ENCODE measurements at places on chromosomes 2 and 18.

DNA sequence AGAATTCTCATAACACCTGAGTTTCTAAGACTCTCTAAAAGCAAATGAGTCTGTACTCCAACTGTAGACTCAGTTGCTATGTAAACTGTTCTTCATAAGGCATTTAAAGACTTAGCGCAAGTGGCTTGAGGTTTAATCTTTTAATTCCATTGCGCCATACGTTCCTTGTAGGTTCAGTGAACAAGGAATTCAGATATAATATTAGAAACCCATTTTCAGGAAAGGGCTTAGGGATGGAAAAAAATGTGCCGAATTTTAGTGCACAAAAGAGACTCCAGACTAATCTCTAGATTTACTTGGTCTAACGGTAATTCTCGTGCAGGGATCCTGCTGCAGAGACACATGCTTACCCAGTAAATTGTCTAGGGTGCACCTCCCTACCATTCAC lies 268.9 kb upstream of the TANK start:
- no peak for DNase-seq
- no peak overlapping the region for H3K4me3 ChIP-seq
- H3K4me1 ChIP-seq, result no peaks in the 10 kb centered on the region
- H3K27ac ChIP-seq, result no peak overlapping the region
- no peaks in the 10 kb centered on the region for H3K36me3 ChIP-seq
- H3K27me3 ChIP-seq, result no peaks in the 10 kb centered on the region

DNA sequence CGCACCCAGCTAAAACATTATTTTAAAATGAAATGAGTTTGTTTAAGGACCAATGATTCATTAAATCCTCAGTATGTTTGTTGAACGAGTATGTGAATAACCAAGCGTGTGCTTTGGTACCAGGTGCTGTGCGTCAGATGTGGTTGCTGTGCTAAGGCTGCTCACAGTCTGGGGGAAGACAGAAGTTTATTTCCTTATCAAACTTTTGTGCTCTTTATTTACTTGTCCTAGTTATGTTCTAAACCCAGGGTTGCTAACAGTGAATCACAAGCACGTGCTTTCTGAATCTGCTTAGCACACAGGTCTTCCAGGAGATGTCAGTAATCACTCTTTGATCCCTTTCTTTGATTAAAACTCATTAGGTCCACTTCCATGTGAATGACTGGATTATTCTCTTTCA lies 37.0 kb downstream of the RAPGEF4 start:
- no peaks in the 10 kb centered on the region for H3K36me3 ChIP-seq
- no peak for DNase-seq
- H3K27ac ChIP-seq, result no peak overlapping the region
- H3K4me3 ChIP-seq, result no peak overlapping the region
- no peaks in the 10 kb centered on the region for H3K4me1 ChIP-seq

DNA sequence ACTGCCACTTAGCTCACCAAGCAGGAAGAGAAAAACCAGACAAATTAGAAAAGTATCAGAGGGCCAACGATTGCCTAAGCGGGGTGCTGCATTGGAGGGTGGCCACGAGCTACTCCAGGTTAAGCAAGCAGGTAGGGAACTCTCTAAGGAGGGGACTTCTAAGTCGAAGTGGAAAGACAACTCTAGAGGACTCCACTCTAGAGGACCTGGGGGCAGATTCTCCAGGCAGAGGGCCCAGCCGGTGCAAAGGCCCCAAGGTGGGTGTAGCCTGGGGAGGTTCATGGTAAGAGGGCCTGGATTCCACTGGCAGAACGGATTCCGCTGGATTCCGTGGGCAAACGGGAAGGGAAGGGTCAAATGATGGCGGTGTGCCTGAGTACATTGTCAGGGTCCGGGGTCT lies 12.7 kb downstream of the FBLN7 start:
- H3K4me3 ChIP-seq, result no peak overlapping the region
- DNase-seq, result no peak
- H3K27ac ChIP-seq, result no peak overlapping the region
- H3K36me3 ChIP-seq, result no peaks in the 10 kb centered on the region
- no peaks in the 10 kb centered on the region for H3K27me3 ChIP-seq

DNA sequence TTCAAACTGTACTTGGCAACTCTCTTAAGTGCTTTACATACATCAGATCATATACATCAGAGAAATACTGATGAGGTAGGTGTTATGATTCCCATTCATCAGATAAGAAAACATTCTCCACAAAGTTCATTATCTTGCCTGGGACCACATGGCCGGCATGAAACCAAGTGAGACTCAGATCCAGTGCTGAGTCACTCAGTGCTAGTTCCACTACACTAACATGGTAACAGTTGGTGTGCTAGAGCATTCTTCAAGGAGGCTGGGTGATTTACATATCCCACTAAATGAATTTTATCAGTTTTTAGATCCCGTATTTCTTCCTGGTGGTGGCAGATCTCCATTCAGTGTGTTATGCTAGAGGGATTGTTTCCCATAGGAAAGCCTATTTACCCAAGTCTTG lies 772.0 kb downstream of the CNTNAP5 start:
- H3K36me3 ChIP-seq, result no peaks in the 10 kb centered on the region
- no peak for DNase-seq
- no peak overlapping the region for H3K27ac ChIP-seq
- no peaks in the 10 kb centered on the region for H3K4me1 ChIP-seq
- no peaks in the 10 kb centered on the region for H3K27me3 ChIP-seq
- H3K4me3 ChIP-seq, result no peak overlapping the region

GRCh38 chr2:235833971-235834620 lies 334.1 kb downstream of the GBX2 start:
- H3K27ac ChIP-seq, result no peak overlapping the region
- DNase-seq, result no peak
- H3K36me3 ChIP-seq, result no peaks in the 10 kb centered on the region
- no peak overlapping the region for H3K4me3 ChIP-seq
- no peaks in the 10 kb centered on the region for H3K27me3 ChIP-seq
- H3K4me1 ChIP-seq, result no peaks in the 10 kb centered on the region

DNA sequence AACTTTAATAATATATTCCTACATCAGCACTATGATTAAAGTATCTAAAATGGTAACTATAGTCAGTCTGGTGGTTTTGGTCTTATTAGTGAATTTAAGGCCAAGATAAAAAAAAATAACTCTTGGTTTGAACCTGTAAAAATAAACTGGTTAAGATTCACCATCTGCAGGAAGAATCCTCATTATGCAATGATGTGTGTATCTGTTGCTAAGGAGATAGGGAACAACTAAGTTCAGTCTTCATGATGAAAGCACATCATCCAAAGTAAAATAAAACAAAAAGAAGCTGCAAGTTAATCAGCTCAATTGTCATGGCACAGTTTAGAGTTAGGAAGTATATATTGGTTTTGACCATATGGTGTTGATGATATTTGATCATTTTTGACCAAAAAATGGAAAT lies 466.0 kb downstream of the NYAP2 start:
- DNase-seq, result no peak
- H3K27ac ChIP-seq, result no peak overlapping the region
- no peaks in the 10 kb centered on the region for H3K4me1 ChIP-seq
- no peaks in the 10 kb centered on the region for H3K36me3 ChIP-seq

GRCh38 chr2:171319164-171319810 lies 114.5 kb downstream of the METTL8 start:
- DNase-seq, result no peak
- peak overlapping the region; percentile 21 for H3K27ac ChIP-seq
- H3K4me1 ChIP-seq, result peaks cover 5% of the 10 kb centered on the region
- no peaks in the 10 kb centered on the region for H3K36me3 ChIP-seq
- no peak overlapping the region for H3K4me3 ChIP-seq
- H3K27me3 ChIP-seq, result no peaks in the 10 kb centered on the region

- no peak for DNase-seq
- no peaks in the 10 kb centered on the region for H3K36me3 ChIP-seq
- no peak overlapping the region for H3K4me3 ChIP-seq
- H3K27ac ChIP-seq, result no peak overlapping the region
- no peaks in the 10 kb centered on the region for H3K27me3 ChIP-seq
These were observed 23.8 kb downstream of the SRD5A2 start for GRCh38 chr2:31556940-31557339.

- H3K27me3 ChIP-seq, result no peaks in the 10 kb centered on the region
- H3K4me3 ChIP-seq, result no peak overlapping the region
- no peaks in the 10 kb centered on the region for H3K36me3 ChIP-seq
- H3K27ac ChIP-seq, result no peak overlapping the region
- DNase-seq, result no peak
- no peaks in the 10 kb centered on the region for H3K4me1 ChIP-seq
These were observed 330.6 kb downstream of the RND3 start for GRCh38 chr2:150156876-150157275.

GRCh38 chr2:20544153-20544747 lies 97.4 kb downstream of the RHOB start:
- DNase-seq, result no peak
- H3K27ac ChIP-seq, result no peak overlapping the region
- H3K27me3 ChIP-seq, result no peaks in the 10 kb centered on the region
- no peak overlapping the region for H3K4me3 ChIP-seq

DNA sequence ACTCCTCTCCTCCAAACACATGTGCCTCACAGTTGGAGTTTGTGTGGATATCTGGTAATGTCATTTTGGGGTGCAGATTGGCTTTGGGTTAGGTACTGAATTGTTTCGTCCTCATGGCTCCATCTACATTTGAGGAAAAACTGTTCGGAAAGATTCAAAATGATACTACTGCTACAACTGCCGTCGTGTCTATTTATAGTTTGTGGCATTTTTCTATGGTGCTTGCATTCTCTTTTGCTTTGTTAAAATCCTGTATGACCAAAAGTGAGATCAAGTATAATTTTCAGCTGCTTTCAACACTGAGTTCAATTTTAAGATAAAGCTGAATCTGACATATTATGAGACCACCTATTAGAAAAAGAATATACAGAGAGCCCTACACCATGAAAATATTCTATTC lies 176.3 kb upstream of the DSEL start:
- H3K4me3 ChIP-seq, result no peak overlapping the region
- no peak for DNase-seq
- no peaks in the 10 kb centered on the region for H3K36me3 ChIP-seq
- H3K4me1 ChIP-seq, result no peaks in the 10 kb centered on the region

DNA sequence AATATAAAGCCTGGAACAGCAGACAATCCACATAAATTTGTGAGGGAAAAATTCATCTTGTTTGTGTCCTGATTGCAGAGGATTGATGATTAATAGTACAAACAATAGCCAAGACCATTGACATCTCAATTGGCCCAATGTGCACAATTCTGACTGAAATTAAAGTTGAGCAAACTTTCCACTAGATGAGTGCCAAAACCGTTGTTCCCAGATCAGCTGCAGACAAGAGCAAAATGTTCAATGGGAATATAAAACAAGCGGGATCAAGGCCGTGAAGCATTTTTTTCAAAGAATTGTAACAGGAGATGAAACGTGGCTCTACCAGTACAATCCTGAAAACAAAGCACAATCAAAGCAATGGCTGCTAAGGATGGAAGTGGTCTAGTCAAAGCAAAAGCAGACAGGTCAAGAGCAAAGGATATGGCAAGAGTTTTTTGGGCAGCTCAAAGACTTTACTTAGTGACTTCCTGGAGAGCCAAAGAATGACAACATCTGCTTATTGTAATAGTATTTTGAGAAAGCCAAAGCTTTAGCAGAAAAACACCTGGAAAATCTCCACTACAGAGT lies 55.9 kb upstream of the KIF5C start:
- H3K4me1 ChIP-seq, result peaks cover 8% of the 10 kb centered on the region
- no peaks in the 10 kb centered on the region for H3K36me3 ChIP-seq
- H3K4me3 ChIP-seq, result no peak overlapping the region
- no peaks in the 10 kb centered on the region for H3K27me3 ChIP-seq

DNA sequence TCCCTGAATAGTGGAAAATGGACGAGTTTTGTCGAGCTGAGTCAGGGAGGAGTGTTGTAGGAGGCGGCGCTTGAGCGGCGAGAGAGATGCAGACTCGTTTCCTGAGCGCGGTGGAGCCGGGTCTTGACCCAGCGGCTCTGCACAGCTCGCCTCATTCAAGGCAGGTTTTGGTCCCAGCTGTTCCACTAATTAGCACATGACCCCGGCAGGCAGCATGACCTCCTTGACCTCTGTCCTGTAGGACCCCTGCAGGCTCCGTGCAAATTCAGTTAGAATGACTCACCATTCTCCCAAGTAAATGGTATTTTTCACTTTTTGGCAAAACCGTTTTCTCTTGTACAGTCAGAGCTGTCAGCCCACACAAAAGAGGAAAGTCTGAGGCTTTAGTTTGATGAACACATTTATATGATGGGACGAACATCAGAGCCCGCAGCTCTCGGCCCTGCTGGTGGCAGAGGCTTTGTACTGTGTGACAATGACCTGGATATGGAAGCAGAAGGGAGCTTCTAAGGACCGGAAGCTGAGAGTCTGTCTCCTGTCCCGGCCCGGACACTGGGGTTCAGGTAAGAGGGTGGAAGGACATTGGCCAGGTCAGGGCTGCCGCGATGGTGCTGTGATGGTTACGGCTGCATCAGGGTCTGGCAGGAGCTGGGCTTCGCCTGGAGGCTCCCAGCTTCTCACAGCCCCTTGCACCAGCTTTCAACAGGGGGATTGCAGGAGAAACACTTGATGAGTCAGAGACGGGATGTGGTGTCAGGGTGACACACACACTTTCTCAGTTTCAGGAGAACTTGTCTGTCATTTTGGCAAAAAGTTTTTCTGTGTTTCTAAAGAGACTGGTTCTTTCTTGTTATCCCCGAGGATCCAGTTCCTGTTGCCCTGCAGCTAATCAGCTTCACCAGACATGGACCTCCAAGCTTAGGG lies 29.9 kb upstream of the ALKAL2 start:
- H3K4me3 ChIP-seq, result no peak overlapping the region
- H3K4me1 ChIP-seq, result no peaks in the 10 kb centered on the region
- no peak for DNase-seq
- H3K27ac ChIP-seq, result no peak overlapping the region

DNA sequence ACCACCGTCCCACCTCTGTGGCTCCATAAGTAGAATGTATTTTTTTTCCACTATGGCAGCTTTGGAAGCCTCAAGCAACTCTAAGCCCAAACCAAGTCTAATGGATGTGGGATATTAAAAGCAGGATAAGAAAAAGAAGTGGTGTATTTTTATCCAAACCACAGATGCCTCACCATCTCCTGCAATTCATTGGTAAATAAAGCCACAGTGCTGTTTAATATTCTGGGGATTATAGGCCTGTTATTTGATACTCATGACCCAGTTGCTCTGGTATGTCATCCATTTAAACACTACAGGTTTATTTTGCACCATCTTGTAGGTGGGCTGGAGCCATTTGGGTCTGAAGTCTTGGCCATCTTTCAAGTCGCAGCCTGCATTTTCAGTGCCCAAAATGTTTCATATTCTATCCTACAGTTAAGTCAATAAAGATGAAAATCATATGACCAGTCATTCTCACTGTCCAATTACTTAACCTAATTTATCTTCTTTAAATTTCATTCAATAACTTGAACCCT lies 279.5 kb upstream of the EPHA4 start:
- no peaks in the 10 kb centered on the region for H3K27me3 ChIP-seq
- H3K4me3 ChIP-seq, result no peak overlapping the region
- H3K4me1 ChIP-seq, result no peaks in the 10 kb centered on the region
- H3K27ac ChIP-seq, result no peak overlapping the region

Measured in transverse colon (tissue), 4 donors.